ENCODE measurements at places on chromosomes 2 and 18.

- DNase-seq = no peak
These were observed 153.6 kb downstream of the COL4A4 start for GRCh38 chr2:227010433-227010832.

GRCh38 chr2:96888072-96889011, 18.5 kb upstream of the SEMA4C start:
- DNase-seq = no peak

DNA sequence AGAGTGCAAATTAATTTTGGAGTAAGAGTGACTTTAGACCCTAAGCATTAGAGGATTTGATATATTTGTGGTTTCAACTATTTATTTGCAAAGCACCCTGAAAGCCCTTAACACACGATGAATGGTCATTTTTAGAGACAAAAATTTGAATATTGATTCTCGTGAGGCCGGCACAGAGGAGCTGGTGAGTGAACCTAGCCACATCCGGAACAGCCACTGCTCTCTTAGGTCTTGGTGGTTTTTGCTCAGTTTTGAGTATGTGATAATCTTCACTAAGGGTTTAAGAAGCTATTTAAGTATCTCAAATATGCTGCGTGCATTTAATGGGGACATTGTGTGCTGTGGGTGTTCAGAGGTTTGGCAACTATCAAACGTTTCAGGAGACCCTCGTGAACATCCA, 204.8 kb downstream of the TSN start:
- no peak for DNase-seq

DNA sequence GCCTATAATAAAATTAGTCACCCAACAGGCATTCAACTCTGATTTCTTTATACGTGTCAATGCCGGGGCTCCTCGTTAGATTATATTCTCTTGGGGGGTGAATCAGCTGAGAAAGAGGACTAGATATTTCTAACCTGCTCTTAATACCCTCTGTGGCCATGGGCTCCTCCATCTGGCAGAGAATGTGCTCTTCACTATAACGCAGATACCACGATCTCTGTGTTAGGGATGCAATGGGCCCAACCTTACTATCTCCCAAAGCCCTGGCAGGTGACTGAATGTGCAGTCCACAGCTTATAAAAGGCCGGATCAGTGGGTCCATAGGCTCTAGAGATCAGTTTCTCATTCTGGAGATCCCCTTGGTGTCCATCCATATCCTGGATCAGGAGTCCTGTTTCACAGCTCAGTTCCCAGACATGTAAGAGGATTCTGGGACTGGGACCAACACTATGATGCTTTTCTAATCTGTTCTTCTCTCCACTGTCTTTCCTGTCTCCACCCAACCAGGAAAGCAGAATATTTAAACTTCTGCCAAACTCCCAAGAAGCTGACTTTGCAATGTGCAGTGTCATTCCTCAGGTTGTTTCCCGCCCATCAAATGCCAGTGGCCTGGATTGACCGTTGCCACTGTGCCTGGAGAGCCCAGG, 71.4 kb upstream of the CELF4 start:
- DNase-seq = no peak

Data from stimulated activated CD4-positive, alpha-beta T cell treated with anti-CD3 and anti-CD28 coated beads, Interleukin-4, amount 100 ng/mL, for 4 hours (primary cell).